ENCODE measurements at places on chromosomes 7 and 10.

- DNase-seq = no peak
Observed at GRCh38 chr7:65955718-65956117, 26.3 kb downstream of the GUSB start.

DNA sequence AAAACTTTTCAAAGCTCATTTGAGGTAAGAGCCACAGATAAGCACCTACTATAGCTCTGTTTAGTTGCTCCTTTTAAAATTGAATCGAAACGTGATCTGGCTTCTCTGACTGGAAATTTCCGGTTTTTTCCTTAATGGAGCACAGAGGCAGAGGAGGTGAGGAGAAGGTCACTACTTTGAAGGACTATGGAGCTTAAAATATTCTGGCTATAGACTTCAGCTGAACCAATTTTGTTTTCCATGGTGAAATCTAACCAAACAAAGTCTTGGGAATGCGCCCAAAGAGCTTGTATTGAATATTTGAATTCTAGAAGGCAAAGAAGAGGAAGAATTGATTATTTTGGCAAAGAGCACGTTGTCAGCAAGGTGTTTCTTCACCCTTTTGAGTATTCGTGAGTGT, 711.1 kb downstream of the SUGCT start:
- DNase-seq = no peak

DNA sequence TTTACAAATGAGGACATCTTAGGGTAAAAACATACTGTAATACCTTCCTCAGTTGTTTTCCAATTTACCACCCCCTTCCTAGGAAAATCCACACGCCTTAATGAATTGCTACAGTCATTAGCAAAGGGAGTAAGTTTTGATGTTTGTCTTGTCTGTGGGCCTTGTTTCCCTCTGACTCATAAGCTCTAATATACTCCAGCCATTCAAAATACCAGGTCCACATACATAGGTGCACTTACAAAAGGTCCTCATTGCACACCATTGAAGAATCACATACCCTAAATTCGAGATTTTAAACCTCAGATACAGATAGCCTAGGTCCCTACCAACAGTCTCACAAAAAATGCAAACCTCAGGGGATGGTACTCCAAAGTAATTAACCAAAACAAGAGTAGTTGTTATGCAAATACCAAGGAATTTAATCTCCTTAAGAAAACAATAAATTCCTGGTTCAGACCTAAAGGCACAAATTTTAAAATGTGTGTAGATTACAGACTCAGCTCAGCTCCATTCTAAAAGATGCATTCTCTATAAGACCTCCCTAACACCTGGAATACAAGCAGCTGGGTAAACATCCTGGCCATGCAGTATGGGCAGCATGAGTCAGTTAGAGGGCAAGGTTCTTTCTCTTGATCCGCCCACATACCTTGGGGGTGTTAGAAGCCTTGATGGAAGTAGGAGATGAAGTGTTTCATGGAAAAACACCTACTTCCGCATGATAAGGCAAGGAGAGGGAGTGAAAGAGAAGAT, 3.0 kb upstream of the LIPK start:
- DNase-seq = no peak

DNA sequence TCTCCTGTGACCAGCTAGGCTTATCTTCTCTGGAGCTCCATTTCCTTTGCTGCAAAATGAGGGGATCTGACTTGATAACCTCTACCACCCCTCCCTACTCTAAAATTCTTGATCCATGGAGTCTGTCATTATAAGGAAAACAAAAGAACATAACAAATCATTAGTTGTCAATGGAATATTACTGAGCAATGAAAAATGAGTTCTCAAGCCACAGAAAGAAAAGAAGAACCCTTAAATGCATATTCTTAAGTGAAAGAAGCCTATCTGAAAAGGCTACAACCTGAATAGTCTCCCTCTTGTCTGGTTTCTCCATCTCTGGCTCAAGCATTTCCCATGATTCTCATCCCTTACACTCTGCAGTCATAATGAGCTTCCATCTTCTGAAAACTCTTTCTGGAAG, 110.4 kb downstream of the PRKCQ start:
- no peak for DNase-seq

DNA sequence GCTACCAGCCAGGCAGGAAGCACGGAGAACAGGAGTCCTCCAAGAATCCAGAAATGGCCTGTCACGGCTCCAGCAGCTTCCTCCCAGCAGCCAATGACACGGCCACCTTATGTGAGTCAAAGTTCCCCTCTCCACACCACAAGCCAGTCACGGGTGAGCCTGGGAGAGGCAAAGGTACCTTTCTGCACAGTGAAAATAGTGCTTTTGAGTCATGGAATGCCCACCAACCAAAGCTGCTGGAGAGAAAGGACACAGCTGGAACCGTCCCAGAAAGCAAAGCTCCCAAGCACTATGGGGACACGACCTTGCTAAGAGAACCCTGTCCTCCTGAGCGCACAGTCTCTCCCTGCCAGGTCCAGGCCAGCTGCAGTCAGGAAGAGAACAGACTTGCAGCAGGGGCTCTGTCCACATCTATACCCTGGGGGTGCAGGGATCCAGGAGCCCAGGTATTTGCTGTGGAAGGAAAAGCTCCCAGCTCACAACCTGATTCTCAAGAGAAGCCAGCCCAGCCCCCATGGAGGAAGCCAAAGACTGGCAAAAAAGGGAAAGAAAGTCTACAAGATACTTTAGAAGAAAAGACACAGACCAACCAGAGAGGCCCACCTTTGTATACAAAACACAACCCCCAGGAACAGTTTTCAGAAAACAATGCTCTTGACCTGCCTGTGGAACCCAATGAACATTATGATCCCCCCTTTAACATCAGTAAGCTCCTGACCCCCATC, 24.4 kb downstream of the C10orf71 start:
- DNase-seq = no peak

GRCh38 chr10:97514344-97514743, 15.6 kb downstream of the UBTD1 start:
- no peak for DNase-seq

- DNase-seq = no peak
Observed at GRCh38 chr10:78996792-78997129, 72.0 kb upstream of the ZMIZ1 start.

- DNase-seq = no peak
Observed at GRCh38 chr10:78560341-78560688, 508.5 kb upstream of the ZMIZ1 start.

- DNase-seq = no peak
Observed at GRCh38 chr7:135188298-135188984, 17.9 kb upstream of the CYREN start.

- DNase-seq = no peak
Observed at GRCh38 chr7:120966961-120967360, 16.4 kb downstream of the ING3 start.

GRCh38 chr10:110337906-110338305, 33.2 kb upstream of the SMNDC1 start:
- DNase-seq = no peak

DNA sequence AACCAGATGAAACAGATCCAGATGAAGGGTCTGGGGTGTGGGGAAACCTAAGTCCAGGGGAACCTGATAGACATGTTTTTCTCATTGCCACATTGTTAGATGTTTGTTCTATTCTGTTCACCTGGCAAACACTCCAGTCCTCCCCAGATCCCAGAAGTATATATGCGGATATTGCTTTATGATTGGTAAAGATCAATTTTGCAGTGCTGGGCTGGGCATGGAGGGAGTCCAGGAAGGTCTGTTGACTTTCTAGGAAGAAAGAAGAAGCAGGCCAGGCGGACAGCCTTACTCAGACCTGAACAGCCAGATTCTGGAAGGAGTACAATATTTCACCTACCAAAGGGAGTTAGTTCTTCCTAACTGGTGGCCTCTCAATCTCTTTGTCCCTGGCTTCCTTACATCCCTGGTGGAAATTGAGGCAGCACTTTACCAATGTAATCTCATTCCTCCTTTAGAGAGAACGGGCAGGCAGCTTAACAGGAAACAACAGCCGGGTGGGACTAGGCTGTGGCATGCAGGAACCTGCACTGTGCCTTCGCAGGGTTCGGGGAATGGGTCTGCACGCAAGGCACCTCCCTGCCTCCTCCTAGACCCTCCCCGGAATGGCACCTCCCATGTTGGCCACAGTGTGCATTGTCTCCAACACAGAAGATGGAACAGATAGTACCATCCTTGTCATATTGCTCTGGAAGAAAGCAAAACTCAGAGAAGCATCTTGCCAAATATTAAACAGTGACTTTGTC, 930 bp downstream of the GIMAP6 start:
- peak; percentile 18 for DNase-seq

GRCh38 chr7:103710247-103710646, 264.2 kb upstream of the SLC26A5 start:
- no peak for DNase-seq

GRCh38 chr10:28295336-28295735, 7.5 kb downstream of the MPP7 start:
- no peak for DNase-seq

- DNase-seq = no peak
Observed at GRCh38 chr10:24456322-24456721, 247.4 kb downstream of the KIAA1217 start.

- no peak for DNase-seq
Observed at GRCh38 chr10:103207141-103207540, 14.1 kb upstream of the NT5C2 start.

DNA sequence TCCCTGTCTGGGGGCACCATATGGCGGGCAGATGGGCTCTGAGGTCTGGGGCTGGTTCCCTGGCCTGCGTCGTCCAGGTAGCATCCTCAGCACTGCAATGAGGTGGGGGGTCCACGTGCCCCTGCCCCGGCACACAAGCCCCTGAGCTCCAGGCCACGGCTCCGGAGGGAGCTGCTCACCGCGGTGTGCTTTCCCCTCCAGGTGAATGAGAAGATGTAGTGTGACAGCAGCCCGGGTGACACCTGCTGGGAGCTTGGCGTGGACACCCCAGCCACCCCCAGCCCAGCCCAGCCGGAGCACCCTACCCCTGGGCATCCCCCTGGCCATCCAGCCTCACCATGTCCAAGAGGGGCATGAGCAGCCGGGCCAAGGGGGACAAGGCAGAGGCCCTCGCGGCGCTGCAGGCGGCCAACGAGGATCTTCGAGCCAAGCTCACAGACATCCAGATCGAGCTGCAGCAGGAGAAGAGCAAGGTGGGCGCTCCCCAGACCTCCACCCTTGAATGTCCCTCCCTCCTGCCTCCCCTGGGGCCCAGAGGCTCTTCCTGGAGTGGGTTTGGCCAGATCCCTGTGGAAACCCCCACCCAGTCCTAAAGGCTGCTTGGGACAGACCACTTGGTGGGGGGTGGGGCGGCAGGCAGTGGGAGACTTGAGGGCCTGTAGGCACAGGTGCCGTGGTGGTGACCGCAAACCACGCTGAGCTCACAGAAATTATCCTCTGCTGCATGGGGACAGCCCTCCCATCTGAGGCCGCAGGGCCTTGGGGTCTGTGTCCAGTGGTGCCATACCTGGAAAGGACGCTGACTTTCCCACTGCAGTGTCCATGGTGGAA, 38.9 kb downstream of the JAKMIP3 start:
- no peak for DNase-seq

GRCh38 chr10:32298075-32298812, 48.7 kb downstream of the EPC1 start:
- no peak for DNase-seq

GRCh38 chr7:95682913-95683312, 86.6 kb upstream of the PDK4 start:
- no peak for DNase-seq

GRCh38 chr7:15543256-15543655, 18.6 kb downstream of the AGMO start:
- DNase-seq = no peak

DNA sequence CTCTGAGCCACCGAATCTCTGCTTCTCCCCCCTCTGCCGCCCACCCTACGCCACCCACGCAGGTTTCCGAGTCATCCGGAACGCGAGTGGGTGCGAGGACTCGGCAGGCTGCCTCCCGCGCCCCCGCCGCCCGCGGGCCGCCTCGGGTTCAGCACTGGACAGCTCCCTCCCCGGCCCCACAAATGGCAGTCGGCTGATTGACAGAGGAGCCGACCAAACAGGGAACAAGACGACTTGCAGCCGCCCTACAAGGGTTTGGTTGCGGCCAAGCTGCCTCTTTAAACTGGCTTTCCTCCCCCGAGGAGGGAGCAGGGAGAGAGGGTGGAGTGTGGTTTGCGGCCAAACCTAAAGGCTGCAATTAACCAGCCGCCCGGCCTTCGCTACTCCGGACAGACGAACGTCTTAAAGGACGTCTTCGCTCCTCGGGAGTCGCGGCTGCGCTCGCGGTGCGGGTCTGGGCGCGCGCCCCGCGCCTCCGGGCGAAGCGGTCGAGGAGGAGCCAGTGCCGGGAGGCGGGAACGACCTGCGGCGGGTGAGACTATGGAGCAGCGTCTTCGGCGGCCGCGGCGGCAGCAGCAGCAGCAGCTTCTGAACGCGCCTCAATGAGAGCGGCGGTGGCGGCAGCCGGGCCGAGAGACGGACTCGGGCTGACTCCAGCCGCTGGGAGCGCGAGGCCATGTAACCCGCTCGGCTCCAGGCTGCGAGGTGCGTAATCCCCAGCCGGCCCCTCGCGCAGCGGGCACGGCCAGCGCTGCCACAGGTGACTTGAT, at the start of gene GPR158:
Gene GPR158, plus strand, starts transcription at position 541 of the 770 bp plus-strand sequence. CDS start 420 bp downstream, outside the sequence.
- peak; percentile 27 for DNase-seq

DNA sequence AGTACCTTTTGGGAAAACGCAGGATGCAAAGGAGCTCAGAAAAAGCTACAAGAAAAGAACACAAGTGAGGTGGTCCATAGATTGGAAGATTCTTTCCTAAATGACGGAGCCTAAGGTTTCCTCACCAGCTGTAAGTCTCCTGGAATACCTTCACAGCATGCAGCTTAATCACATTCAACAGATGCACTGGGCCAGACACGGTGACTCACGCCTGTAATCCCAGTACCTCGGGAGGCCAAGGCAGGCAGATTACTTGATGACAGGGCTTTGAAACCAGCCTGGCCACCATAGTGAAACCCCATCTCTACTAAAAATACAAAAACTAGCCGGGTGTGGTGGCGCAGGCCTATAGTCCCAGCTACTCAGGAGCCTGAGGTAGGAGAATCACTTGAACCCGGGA, 228.7 kb downstream of the FRMD4A start:
- DNase-seq = no peak

DNA sequence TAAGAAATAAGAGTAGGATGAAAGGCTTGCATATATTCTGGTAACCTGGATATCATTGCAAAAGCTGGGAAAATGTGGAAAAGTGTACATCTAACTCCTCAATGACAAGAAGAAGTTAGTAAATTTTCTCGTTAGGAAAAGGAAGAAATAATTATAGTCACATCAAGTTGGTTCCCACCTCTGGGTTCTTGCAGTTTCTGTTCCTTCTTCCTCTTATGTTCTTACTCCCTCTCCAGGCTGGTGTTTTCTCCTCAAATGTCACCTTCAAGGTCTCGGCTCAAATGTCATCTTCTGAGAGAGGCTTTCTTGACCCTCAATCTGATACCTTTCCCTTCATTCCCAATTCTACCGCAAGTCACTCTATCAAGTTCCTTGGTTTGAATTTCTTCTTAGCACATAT, 64.4 kb downstream of the ENTPD1 start:
- DNase-seq = no peak

Measured in stimulated activated CD4-positive, alpha-beta T cell treated with anti-CD3 and anti-CD28 coated beads, Interleukin-1b, Interleukin-23, amount 100 ng/mL, for 1 hour (primary cell).